Stimulated activated CD8-positive, alpha-beta memory T cell treated with anti-CD3 and anti-CD28 coated beads, Interleukin-7, amount 100 ng/mL, for 24 hours (primary cell): ENCODE measurements at places on chromosomes 3 and 15.

- DNase-seq = peak; percentile 55
Measured at GRCh38 chr3:186931532-186932280, 1.4 kb downstream of the ST6GAL1 start.

DNA sequence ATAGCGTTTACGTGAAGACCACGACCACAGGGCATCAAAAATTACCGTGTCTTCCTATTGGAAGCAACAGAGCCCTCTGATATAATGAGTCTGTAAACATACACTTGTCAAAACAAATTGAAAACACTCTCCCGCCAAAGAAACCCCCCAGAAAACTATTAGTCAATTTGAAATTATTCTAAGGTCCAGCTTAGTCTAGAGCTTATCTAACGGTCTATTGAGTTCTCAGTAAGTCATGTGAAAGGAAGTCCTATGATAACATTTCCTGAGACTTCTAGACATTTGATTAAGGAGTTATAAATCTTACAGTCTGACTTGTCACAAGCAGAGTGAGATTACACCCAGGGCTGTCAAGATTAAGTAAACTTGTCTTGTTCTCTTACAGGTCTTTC lies 356.3 kb downstream of the FOXP1 start:
- DNase-seq = no peak

DNA sequence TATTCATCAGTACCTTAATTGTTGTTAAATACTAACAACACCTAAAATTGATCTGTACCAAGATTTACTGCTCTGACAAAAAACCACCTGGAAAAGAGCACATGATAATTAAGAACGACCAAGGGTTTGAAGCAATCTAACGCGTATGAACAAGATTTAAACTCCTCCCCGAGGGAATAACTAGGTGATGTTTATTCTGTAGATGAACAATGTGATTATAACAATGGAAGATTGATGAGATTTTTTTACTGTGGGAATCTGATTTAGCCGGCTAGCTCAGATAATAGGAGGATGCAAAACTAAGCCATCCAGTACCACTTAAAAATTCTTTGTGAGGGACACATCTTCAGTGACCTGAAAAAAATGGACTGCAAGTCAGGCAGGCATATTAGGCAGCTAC lies 222.1 kb downstream of the FHIT start:
- no peak for DNase-seq

DNA sequence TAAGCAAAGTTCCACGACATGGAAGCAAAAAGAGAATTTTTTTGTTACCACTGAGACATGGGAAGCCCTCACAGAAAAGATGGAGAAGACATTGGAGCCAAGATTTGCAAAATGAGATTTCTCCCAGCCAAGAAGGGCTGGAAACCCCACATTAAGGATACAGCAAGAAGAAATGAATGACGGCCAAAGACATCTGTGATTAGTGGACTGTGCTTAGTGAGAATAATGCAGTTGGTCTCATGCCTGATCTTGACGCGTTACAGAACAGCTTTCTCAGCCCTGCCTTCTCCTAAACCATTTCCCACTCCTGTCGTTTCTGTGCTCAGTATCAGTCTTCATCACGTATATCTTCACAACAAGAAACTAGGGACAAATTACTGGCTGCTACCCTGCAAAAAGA lies 45.8 kb upstream of the ARRDC4 start:
- DNase-seq = no peak
